NCI-H226 (cell line): ENCODE measurements at places on chromosomes 1 and 21.

- DNase-seq = no peak
These were observed 17.7 kb upstream of the RGS16 start for GRCh38 chr1:182621906-182622305.

- no peak for DNase-seq
These were observed 348.3 kb upstream of the CAMK1G start for GRCh38 chr1:209235166-209235565.

DNA sequence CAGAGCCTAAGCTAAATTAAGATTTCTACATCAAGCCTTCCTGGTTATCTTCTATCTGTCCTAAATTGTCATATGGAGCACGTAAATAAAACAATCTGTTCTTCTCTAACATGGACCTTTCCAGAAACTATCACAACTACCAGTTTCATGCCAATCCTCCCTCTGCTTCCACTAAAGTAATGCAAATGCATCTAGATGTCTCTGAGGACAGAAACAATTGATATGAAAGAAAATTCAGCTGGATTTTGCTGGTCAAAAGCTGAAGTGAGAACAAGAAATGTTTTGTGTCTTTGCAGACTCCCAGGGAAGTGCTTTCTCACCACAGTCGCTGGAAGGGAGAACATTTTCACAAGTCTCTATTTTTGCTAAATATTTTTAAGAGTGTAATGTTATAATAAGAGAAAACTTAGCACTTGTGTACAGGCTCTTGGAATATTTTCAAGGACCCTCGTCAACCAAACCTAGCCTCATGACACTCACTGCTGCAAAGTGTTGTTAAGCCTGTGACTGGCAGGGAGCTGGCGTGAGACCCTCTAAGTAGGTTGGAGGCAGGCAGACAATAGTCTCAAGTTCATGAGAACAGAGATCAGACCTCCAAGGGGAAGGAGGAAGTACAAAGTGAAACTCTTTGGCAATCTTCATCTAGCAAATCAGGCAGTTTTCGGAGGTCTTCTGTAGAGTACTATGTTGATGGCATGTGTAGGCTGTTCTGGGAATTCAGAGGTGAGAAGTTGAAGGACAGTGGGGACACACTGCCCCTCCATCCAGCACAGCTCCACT is 38.8 kb downstream of the DNASE2B start:
- no peak for DNase-seq

- peak; percentile 5 for DNase-seq
These were observed 123.8 kb downstream of the TLR5 start for GRCh38 chr1:223019256-223019655.

GRCh38 chr1:104295511-104295910 is 545.8 kb downstream of the AMY1C start:
- no peak for DNase-seq

DNA sequence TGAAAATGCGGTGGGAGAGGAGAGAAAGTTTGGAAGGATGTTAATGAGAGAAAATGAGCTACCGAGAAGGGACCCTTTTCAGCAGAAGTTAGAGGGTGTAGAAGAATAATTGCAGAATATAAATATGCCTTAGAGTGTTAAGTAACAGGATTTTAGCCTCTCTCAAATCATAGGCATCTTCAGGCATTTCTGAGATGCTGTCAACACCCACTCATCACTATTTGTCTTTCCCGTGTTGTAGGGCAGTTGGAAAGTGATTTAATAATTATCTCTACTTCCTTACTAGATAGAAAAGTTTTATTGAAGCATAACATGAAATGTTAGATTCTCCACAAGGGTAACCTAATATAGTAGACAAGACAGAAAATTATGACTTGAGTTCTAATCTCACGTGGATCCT is 96.4 kb upstream of the RGS4 start:
- peak; percentile 63 for DNase-seq
